ENCODE measurements at places on chromosomes 4 and X. TPM values are rescaled to one million over a fixed set of nuclear protein-coding genes. Genes with fewer than 3 reads are reported as not detected.

Gene TKTL2
- not detected for total RNA-seq

DNA sequence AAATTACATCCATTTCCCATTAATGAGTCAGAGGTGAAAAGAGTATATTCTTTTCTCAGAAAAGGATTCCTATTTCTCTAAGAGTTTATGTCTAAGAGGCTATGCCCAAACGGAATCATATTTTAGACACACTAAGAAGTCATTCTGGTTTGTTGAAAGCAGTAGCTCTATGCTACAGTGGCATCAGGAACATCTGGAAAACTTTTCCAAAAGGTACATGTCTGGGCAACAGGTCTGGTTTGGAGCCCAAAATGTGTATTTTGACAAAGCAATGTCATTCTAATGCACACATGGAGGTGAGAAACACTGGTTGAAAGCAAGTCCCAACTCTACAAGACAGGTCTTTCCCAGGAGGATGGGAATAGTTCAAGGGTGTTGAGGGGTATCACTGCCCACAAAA, 56.1 kb downstream of the APBB2 start:
- DNase-seq: no peak

GRCh38 chr4:11777447-11777846, 348.8 kb upstream of the HS3ST1 start:
- no peak for DNase-seq

Gene MGAT4D
- total RNA-seq: not detected

DNA sequence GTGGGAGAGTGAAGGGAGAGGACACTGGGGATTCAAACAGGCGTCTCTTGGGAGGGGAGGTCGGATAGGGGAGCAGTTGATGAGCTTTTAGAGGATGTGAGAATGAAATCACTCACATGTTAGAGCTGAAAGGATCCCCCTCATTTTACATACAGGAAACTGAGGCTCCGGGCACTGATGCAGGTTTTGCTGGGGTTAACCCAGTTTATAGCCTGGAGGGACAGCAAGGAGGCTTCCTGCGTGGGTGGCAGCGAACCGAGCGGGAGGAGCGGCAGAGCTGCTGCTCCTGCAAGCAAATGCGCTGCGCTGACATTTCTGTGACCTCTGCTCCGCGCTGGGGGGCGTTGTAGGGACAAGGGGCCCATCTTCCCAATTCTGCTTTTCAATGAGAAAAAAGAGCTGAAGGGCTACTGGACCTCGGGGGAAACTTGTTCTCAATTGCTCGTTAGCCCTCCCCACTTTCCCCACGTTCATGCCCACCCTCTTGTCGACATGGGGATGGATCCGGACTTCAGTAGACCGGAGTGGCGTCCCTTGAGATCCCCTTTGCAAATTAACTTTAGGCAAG, 1.2 kb upstream of the NEUROG2 start:
- DNase-seq: no peak

DNA sequence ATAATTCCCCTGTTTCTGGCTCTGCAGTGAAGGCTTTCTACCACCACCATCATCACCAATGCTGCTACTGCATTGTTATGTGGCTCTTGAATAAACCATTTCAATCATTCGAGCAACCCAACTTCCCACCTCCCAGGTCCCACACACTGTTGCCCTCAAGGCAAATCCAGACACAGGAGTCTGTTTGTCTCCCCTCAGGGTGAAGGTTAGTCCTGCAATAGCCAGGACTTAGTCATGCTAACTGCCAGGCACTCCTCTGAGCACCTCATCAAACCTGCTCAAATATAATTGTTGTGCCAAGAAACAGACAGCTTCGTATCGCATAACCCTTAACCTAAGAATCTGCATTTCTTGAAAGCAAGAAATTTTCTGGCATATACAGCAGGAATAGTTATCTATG, 213.2 kb downstream of the KDR start:
- DNase-seq: no peak

Measured in naive thymus-derived CD8-positive, alpha-beta T cell (primary cell).